ENCODE measurements at places on chromosomes 6 and 20. TPM values are rescaled to one million over a fixed set of nuclear protein-coding genes. Genes with fewer than 3 reads are reported as not detected.

- no peak for DNase-seq
Measured at GRCh38 chr6:158039178-158039557, 57.5 kb downstream of the SYNJ2 start.

- no peak for DNase-seq
Measured at GRCh38 chr6:45105170-45105820, 222.8 kb upstream of the RUNX2 start.

Gene XKR7
- 12.6 TPM for total RNA-seq

Gene RNF217
- 17.8 TPM for total RNA-seq

- DNase-seq = no peak
Measured at GRCh38 chr6:33700391-33701050, 11.0 kb downstream of the UQCC2 start.

Gene PPP1R3G
- 1.2 TPM for total RNA-seq

- DNase-seq = no peak
Measured at GRCh38 chr6:153301602-153302001, 170.5 kb upstream of the RGS17 start.

GRCh38 chr6:145540741-145541140 is 194.6 kb downstream of the EPM2A start:
- DNase-seq = no peak

GRCh38 chr6:22807818-22808217 is 238.5 kb downstream of the HDGFL1 start:
- DNase-seq = no peak
